Renal pelvis (tissue), 12 donors: ENCODE measurements at places on chromosomes 4 and X.

GRCh38 chrX:69988955-69989394 lies 60.8 kb downstream of the AWAT2 start:
- DNase-seq, result no peak

DNA sequence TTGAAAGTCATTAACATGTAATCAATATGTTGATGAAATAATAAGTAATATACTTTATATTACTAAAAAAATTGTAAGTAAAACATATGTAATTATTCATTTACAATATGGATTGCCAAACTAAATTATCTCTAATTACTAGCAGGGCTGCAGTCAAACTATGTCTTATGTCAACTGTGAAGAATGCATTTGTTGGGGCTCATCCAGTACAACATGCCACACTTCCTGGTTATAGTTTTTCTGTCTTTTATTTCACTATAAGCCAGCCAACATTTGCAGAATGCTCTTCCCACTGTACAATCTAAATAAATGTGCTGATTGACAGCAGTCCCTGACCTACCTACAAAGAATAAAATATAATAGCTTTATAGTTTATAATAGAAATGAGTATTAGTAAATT lies 975.4 kb upstream of the NDST4 start:
- no peak for DNase-seq

- no peak for DNase-seq
Observed at GRCh38 chr4:60216752-60217151, 983.4 kb upstream of the ADGRL3 start.

- no peak for DNase-seq
Observed at GRCh38 chr4:32061916-32062315, 1341.7 kb downstream of the PCDH7 start.

DNA sequence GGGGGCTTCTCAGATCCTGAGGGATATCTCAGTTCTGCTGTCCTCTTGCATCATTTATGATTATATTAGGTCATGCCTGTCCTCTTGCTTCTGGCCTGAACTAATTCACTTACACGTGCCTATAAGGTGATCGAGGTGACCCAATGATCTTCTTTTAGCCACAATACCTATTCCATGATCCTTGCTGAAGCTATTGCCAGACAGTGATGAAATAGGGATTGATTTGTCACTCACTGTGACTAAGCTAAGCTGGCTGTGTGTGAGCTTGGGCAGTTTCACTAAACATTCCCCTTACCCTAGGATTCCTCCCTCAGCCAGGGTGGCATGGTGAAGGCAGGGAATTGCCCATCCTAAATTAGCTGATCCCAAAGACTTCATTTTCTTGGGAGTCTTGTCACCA lies 19.0 kb downstream of the HADH start:
- no peak for DNase-seq

- no peak for DNase-seq
Observed at GRCh38 chr4:165150545-165150944, 37.9 kb upstream of the TMEM192 start.

DNA sequence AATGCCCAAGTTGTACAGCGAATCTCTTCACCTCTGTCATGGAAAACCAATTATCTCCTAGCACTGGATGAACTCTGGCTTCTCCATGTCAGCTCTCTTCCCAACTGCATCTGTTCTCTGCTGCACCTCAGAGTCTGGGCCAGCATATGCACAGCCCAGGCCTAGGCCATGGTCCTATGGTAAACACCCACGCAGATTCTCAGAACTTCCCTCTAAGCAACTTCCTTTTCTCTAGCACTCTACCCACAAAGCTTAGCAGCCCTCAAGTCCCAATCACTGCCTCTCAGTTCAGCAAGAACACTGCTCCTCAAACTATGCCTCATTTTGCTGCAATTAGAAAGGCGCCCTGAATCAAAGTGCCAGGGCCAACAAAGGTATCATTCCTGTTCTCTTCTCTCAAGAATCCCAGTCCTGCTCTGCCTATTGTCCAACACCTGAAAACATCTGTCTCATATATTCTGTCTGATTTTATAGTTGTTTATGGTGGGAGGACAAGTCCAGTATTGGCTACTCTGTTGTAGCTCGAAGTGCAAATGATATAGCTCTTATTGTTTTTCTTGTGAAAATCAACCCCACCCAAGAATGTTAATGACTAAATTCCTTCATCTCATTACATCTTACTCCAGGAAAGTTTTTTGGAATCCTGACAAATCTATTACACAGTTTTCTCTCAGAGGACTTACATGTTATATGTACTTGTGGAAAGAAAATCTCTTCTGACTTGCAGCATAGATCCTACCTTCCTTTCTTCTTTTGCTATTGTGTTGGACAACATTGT lies 85.4 kb downstream of the DCHS2 start:
- peak; percentile 79 for DNase-seq
